Putamen (tissue), 1 donor: ENCODE measurements at places on chromosomes 5 and 9.

DNA sequence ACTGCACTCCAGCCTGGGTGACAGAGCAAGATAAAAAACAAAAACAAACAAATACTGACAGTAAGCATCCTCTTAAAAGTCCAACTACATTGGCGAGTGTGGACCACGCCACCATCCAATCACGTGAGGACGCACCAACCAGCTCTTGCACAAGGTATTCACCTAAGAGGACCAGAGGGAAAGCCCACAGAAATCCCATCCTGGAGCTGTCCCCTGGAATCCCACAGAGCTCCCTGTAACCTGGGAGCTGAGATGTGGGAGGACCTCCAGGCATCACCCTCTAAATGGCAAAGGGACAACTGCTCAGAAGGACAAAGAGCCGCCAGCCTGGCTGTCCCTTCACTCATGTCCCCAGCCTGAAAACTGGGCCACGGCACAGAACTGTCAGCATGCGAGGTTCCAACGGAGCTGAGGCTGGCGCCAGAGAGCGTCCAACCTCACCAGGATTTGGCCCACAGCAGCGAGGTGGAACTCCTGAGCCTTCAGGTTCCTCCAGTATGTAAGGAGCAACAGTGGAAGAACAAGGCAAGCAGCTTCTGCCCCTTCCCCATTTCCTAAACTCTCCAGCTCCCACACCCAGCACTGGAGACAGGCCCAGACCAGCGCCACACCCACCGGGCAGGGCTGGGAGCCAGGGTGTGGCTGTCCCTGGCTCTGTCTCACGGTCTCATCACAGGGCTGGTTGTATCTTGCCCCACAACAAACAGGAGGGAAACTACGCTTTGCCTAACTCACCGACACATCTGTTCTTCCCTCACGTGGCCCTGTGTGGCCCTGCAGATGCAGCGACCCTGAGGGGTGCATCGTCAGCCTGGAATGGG, 15.2 kb downstream of the IPPK start:
- DNase-seq = no peak

DNA sequence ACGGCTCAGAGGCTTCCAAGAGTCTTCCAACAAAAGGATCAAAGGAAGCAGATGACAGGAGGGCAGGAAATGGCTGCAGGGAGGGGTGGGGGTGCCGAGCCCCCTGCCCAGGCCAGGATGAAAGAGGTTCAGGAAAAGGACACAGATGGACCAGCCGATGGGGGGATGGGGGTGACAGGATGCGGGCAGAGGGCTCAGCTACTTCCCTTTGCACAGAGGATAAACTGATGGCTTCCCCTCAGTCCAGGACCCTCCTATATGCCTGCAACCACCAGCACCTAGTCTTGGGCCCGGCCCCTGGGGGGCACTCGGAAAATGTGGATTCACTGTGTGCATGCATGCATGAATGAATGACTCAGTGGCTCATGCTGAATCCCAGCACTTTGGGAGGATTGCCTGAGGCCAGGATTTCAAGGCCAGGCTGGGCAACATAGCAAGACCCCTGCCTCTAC, 148.2 kb downstream of the C9orf50 start:
- DNase-seq = no peak

GRCh38 chr9:123225374-123225813, 43.0 kb downstream of the STRBP start:
- DNase-seq = peak; percentile 26

- no peak for DNase-seq
These were observed 61.2 kb downstream of the FYB1 start for GRCh38 chr5:39158127-39158593.

- DNase-seq = no peak
These were observed 13.4 kb downstream of the MAST4 start for GRCh38 chr5:66609615-66610014.

DNA sequence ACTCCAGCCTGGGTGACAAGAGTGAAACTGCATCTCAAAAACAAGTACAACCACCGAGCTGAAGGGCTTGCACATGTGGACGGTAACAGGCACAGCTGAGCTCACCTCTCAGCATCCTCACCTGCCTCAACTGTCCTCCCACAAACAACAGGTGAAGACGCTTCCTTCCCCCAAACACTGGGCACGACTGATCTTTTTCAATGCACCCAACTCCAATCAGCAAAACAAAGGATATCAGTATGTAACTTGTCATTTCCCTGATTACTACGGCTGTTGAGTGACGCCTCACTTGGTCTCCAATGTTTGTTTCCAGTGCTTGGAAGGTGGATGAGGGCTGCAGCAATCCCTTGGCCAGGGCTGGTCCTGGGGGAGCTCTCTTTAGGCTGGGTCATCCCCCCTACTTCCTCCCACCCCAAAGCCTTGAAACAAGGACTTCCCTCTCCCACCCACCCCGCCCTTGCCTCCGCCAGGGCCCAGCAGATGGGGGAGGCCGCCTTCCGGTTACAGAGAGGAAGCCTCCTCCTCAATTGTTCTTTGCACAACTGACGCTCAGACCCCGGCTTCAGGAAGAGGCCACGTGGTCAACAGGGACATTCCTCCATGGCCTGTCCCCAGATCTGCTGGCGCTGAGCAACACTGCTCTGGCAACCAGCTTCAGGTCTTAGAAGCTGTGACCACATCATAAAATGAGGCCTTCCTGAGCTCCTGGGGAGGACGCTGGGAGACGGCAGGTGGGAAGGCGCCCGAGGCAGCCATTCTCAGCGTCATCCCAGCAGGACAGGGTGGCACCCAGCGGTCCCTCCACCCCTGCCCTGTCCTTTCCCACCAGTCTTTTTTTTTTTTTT, 5.9 kb downstream of the FAM78A start:
- no peak for DNase-seq
